ENCODE measurements at places on chromosomes 1 and 21. TPM values are rescaled to one million over a fixed set of nuclear protein-coding genes. Genes with fewer than 3 reads are reported as not detected.

Gene SH2D1B
- 1.9 TPM for total RNA-seq

DNA sequence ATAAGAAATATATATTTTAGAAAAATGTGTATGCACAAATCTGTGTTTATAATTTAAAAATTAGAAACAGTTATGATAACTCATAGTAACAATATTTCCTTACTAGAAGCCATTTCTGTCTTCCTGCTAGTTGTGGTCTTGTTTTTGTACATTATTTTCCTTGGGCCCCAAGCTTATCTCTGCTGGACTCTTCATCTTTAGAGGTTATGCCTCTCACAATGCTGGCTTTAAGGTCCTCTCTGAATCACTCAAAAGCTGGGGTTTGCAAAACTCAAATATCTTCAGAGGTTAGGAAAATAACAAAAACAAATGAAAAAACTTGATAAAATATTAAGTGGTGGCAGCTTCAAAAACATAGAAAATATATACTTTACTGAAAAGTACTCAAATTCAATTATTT is 133.8 kb downstream of the PTPRC start:
- no peak overlapping the region for H3K27ac ChIP-seq
- no peaks in the 10 kb centered on the region for H3K27me3 ChIP-seq
- DNase-seq = no peak
- H3K4me1 ChIP-seq = peaks cover 4% of the 10 kb centered on the region

DNA sequence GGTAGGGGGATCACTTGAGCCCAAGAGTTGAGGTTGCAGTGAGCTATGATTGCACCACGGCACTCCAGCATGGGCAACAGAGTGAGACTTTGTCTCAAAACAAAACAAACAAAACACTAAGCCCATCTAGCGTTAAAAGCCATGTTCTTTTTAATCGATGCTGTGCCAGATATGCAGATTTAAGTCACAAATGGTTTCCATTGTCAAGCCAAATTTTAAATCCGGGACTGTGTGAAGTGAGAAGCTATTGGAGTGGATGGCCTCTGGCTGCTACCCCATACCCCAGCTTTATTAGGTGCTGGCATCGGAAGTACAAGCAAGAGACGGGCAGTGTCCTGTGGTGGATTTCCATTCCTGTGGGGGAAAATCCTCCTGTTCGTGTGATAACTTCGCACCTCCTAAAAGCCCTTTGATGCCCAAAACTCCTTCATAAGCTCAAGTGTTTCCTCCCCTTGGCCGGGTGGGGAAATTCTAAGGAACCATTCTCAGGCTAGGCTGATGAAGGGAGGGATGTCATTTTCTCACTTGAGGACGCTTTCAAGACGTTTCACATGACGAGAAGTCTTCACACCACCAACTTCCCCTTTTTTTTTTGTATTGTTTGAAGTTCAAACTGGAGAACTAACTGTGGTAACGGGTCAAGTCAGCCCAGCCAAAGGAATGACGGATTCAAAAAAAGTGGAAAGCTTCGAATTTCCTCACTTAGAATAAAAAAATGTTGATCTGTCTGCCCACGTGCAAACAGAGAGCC is 140.8 kb downstream of the KAZN start:
- no peak for DNase-seq
- no peak overlapping the region for H3K4me3 ChIP-seq
- H3K36me3 ChIP-seq = no peaks in the 10 kb centered on the region
- H3K4me1 ChIP-seq = peaks cover 9% of the 10 kb centered on the region
- peaks cover 9% of the 10 kb centered on the region for H3K27me3 ChIP-seq

DNA sequence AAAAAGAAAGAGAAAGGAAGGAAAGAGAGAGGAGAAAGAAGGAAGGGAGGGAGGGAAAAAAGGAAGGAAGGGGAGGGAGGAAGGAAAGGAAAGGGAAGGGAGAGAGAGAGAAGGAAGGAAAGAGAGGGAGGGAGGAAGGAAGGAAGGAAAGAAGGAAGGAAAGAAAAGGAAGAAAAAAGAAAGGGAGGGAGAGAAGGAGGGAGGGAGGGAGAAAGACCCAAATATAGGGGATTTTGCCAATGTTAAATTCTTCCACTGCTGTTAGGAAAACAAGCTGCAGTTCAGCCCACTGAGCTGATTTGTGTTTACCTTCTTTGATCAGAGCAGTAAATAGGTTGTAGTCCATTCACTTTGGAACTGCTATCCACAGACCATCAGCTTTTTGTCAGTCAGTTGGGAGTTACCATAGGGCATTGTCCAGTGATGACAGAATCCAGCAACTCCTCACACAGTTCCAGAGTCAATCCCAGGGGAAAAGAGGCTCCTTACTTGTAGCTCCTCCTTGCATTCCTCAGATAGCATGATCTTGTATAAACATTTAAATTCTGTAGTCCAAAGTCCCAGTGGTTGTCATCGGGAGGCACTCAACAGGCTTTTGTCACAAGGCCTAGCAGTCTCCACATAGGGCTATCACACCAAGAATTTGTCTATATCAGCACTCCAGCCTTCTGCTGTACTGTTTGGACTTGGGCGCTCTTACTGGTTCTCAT is 13.5 kb upstream of the PPP1R8 start:
- no peak for DNase-seq
- H3K4me3 ChIP-seq = no peak overlapping the region
- no peaks in the 10 kb centered on the region for H3K27me3 ChIP-seq

- DNase-seq = no peak
- no peaks in the 10 kb centered on the region for H3K4me1 ChIP-seq
- H3K36me3 ChIP-seq = no peaks in the 10 kb centered on the region
- no peak overlapping the region for H3K4me3 ChIP-seq
- H3K27me3 ChIP-seq = no peaks in the 10 kb centered on the region
These were observed 257.1 kb downstream of the BRINP2 start for GRCh38 chr1:177427811-177428210.

GRCh38 chr1:174036204-174036603 is 14.0 kb upstream of the RC3H1 start:
- H3K27me3 ChIP-seq = no peaks in the 10 kb centered on the region
- H3K27ac ChIP-seq = no peak overlapping the region
- no peak overlapping the region for H3K4me3 ChIP-seq

Gene C8B
- total RNA-seq = 1.2 TPM

DNA sequence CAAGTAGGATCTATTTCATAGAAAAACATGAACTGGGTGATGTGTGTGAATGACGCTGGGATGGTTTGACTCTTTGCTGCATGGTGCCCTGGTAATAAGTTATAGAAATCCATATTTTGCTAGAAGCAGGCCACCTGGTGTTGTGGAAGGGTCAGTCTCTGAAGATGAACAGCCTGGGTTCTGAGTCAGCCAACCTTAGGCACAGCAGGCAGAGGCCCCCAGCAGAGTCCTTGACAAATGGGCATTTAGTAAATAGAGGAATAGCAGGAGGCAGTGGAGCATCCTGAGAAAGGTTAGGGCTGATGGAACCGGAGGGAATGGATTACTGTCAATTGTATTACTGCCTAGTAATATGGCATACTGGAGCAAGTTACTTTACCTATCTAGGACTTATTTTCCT is 20.9 kb downstream of the FGGY start:
- peaks cover 29% of the 10 kb centered on the region for H3K4me1 ChIP-seq
- no peak for DNase-seq
- H3K36me3 ChIP-seq = no peaks in the 10 kb centered on the region
- no peak overlapping the region for H3K4me3 ChIP-seq
- no peaks in the 10 kb centered on the region for H3K27me3 ChIP-seq
- no peak overlapping the region for H3K27ac ChIP-seq

DNA sequence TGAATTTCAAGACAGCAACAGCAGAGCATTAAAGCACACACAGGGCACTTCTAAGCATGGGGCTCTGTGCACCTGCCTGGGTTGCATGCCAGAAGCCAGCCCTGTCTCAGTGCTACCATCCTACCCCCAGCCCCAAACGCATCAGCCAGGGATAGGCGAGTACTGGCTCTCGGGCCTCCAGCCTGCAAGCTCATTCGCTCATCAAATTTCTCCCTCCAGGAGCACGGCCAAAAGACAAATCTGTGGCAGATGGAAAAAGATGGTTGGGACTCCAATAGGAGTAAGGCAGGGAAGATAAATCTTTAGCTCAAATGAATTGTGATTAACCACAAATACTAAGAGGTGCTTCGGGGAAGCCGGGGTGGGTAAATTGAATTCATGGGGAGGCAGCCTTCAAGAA is 189.6 kb downstream of the KAZN start:
- no peaks in the 10 kb centered on the region for H3K4me1 ChIP-seq
- H3K27ac ChIP-seq = no peak overlapping the region
- no peak overlapping the region for H3K4me3 ChIP-seq
- no peaks in the 10 kb centered on the region for H3K27me3 ChIP-seq
- DNase-seq = no peak

Gene SLC35D1
- total RNA-seq = 5.6 TPM
